ENCODE measurements at places on chromosomes 16 and 17. TPM values are rescaled to one million over a fixed set of nuclear protein-coding genes. Genes with fewer than 3 reads are reported as not detected.
A peak's percentile ranks its signal among the peaks of the same experiment; 100 is the strongest.

DNA sequence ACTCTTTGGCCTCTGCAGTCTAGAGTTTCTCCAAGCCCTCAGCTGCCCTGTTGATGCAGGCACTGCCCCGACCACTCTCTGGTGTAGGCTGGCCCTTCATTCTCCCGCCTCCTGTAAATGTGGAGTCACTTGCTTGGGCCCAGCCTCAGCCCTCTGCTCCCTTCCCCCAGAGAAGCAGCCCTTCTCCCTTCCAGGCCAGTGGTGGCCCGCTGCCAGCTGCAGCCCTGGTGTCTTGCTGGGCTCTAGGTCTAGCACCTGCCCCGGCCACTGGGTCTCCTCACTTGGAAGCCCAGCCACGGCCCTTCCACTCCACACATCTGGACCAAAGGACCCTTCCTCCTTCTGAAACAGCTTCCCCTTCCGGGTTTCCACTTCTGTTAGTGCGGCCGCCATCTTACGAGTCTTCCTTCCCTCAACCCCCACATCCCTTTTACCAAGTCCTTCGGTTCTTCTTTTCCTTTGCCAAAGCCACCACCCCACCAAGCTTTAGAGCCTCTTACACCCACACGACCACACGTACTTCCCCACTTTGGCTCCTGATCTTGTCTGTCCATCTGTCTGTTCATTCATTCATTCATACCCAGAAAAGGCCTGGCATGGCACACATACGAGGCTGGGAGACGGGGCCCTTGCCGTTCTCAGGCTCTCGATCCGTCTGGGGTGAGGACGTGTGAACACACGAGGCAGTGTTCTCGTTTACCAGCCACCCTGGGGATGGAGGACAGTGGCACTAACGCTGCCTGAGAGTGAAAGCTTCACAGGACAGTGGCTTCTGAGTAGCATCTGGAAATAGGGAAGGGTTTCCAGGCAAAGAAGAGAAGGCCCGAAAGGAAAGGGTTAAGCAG is 68.0 kb downstream of the ABR start:
- no peak for DNase-seq

GRCh38 chr17:37133136-37133535 is 184.4 kb downstream of the AATF start:
- DNase-seq = no peak

DNA sequence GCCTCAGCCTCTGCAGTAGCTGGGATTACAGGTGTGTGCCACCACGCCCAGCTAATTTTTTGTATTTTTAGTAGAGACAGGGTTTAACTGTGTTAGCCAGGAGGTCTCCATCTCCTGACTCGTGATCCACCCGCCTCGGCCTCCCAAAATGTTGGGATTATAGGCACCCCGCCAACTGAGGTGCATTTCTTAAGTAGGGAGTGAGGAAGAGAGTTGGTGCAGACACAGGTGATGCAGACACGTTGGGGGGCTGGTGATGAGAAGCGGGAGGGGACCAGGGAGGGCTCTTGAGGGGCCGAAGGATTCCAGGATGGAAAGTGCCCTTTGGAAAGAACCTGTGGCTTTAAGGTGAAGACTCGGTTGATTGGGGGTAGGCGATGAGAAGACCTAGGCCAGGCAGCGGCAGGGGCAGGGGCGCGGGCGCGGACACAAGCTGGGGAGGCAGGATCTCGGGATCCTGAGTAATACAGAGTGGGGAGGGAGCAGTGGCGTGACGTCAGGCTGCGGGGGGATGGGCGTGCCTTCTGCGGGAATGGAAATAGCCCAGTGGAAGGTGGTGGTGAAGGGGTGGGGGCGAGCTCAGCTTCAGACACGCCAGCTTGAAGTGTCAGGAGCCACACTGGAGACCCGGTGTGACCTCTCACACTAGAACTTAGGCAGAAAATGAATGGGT is 2.5 kb upstream of the ATP6V0C start:
- DNase-seq = peak; percentile 33

DNA sequence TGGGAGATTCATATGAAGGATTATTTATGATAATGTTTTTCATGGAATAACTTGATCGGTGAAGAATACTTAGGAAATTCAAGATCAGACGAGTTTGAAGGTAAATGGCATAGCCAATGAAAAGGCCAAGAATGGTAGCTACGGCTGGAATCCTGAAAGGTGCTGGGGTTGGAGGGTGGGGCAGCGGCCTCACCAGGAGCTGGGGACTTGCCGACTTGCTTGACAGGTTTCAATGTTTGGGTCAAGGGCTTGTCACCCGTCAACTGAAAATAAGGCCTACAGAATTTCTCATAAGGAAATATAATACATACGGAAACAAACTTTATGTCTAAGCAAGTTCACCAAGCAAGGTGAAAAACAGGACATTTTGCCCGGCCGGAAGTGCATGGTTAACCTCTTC is 9.9 kb downstream of the CRYM start:
- DNase-seq = no peak

DNA sequence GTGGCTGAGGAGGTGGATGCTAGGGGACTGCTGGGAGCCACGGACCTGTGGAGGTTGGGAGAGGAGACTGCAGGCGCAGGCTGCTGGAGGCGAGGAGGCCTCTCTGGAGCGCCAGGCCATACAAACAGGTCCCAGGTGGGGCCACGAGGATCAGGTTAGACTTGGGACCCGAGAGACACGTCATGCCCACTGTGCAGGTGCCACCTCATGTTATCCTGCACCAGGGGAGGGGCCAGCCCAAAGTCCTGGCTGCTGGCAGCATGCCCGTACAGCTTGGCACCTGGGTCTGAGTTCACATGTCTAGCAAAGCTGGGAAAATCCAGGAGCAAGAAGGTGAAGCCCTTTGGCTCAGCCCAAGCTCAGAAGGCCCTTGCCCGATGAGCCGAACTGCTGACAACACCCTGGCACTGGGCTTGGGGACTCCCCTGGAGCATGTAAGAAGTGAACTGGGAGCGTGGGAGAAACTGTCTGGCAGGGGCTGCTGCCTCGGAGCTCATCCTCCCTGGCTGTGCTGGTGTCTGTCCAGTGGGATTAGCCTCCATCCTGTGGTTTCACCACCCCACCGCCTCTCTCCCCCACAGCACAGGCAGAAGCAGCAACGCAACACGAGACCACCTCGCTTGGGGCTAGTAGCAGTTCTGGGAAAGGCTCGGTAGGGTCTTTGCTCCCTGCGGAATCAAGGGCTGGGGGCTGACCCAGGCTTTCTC is 5.3 kb downstream of the ARHGDIA start:
- peak; percentile 33 for DNase-seq

DNA sequence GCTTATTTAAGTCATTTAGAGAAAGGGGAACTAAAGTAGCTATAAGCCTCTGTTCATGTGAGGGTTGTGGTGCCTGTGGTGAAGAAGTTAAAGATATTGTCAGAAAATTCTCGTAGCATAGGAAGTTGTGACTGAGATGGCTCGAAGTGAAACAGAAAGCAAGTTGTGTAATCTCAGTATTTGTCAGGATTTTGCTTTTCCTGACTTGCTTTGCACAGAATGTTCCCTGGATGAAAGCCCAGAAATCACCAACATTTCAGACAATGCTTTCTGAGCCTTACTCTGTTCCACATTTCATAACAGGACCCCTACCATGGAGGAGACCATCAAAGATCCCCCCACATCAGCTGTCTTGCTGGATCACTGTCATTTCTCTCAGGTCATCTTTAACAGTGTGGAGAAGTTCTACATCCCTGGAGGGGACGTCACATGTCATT is 10.6 kb downstream of the CALCOCO2 start:
- DNase-seq = peak; percentile 51

- DNase-seq = peak; percentile 68
Observed at GRCh38 chr16:11639925-11640899, 28.0 kb upstream of the SNN start.

- no peak for DNase-seq
Observed at GRCh38 chr17:17107281-17107680, 65.0 kb downstream of the MPRIP start.

GRCh38 chr16:64717871-64718270 is 404.0 kb downstream of the CDH11 start:
- DNase-seq = no peak

- DNase-seq = no peak
Observed at GRCh38 chr17:55411463-55411855, 10.2 kb downstream of the MMD start.

DNA sequence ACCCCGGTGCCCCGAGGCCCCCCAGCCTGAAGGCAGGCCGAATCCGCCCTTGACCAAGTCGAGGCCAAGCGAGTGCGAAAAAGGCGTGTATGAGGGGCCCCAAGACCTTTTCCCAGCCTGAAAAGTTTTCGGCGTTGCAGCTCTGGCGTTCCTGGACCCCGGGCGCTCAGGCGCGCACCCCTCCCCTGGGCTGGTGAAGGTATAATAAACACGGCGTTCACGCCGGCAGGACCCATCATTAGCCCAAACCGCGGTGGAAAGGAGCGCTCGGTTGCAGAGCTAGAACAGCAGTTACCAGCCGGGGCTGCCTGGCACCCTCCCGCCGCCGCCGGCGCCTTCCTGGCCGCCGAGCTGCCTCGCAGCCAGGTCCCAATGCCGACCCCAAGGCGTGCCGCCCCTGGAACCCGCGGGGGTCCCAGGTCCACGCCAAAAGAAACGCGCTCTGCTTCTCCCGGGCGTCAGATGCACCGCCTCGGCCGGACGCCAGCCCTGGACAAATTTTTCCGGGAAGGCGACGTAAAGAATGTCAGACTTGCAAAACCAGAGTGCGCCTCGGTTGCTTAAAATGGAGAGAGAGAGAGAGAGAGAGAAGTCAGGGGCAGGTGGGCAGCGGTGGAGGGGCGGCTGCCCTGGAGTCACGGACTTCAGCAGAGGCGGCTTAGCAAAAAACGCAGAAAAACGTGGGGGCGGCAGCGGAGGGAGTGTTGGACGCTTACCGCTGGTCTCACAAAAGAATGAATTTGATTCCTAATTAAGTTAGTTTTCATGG is 11.5 kb upstream of the FOXF1 start:
- no peak for DNase-seq

- no peak for DNase-seq
Observed at GRCh38 chr17:36089888-36090836, at the start of gene CCL3. Gene CCL3 (minus strand): TSS chr17:36090143. CDS start chr17:36090058, 85 bp downstream.

DNA sequence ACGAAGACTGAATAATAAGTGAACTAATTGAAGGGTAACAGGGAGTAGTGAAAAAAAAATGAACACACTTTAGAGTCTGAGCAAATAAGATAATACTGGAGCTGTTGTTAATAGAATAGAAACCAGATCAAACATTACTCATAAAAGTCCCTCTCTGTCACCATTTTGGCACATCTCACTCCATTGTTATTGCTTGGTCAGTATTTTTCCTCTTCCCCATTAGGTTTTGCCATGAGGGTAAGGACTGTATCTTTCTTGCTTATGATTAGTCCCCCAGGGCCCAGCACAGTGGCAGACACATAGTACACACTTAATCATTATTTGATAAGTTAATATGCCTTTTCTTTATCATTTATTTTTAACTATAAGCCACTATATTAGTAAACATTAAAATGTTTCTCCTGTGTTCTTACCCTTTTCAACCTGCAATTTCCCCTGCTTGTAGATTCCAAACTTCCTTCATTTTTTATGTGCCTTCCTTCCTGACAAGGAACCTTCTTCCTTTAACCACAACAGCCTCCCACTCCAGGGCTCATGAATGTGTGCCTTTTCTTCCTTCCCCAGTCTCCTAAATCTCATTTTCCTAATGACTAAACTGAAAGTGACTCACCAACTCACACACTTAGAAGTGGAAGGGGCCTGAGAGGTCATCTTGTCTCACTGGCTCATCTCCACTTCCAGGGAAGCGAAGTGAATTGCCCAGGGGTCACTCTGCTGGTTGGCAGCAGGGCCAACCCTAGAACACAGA is 88.2 kb upstream of the HAS3 start:
- DNase-seq = peak; percentile 79

DNA sequence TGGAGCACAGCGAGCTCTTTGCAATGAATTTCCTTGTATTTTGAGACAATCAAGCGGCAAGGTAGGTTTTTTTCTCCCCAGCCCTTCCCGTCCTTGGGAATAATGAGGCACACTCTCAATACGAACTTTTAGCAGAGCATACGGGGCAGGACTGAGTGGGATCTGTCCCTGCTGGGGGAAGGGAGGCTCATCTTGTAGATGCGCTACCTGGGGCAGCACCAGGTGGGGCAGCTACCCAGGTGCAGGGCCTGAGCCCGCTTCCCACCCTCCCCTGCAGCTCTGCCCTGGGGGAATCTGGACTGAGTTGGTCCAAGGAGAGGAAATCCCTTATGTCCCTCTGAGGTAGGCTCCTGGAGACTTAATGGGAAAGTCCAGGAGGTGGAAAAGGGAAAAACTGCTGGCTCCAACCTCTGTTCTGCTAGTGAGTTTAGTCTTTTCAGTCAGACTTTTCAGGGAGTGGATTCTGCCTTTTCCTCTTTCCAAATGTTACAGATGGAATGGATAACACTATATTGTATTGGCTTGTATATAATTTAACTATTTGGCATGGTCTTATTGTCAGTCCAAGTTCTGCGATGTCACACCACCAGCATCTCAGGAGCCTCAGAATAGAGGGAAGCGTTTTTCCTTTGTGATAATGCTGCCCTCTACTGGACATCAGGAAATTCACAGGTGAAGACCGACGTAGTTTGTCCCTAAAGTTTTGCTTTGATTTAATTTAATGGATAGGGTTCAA is 9.6 kb upstream of the CES1 start:
- DNase-seq = peak; percentile 18

DNA sequence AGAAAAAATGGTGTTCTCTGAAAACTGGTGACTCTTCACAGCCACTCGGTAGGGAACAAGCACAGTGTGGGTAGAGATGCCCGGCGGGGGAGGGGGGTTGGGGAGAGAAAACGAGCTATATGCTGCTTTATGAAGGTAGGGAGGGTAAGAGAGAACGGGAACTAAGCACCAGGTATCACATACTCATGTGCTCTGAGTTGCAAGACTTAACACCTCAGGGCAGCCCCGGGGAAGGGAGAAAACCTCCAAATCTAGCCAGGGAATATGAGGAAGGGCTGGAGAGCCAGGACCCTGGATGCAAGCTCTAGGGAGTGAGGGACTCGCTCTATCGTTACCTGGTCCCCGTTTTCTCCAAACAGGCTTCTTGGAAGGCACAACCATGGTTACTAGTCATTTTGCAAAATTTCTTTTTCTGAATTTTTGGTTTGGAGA is 35.3 kb downstream of the HIC1 start:
- no peak for DNase-seq

DNA sequence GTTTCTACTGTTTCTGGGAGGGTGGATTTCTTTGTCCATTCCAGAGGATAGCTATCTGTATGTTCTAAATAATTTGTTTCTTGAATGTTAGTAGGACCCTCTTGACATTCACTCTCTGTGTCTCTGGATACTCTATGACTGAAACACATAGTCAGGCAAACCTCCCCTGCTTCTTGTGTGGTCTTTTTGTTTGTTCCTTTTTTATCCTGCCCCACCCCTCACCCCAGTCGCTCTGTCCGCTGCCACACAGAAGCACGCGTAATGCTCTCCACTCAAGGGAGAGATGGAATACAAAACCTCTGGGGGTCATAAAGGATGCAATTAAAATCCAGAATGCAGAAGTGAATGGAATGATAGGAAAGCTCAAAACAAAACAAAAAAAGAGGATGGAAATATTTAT is 253.1 kb downstream of the RBFOX1 start:
- no peak for DNase-seq

GRCh38 chr16:83393196-83393981 is 414.4 kb upstream of the HSBP1 start:
- peak; percentile 64 for DNase-seq

GRCh38 chr16:86158688-86159360 is 259.9 kb downstream of the IRF8 start:
- DNase-seq = no peak

The DNASE1L2 gene
- total RNA-seq = 0.26 TPM

The NPIPB13 gene
- total RNA-seq = 1.6 TPM

The GPRC5B gene
- total RNA-seq = 39.3 TPM

The TXNDC17 gene
- 74.2 TPM for total RNA-seq

The FBXW10 gene
- not detected for total RNA-seq

The FGF11 gene
- 0.13 TPM for total RNA-seq

The HNF1B gene
- total RNA-seq = not detected

The HSD3B7 gene
- total RNA-seq = 24.7 TPM

The KRT39 gene
- total RNA-seq = not detected

The WSB1 gene
- total RNA-seq = 821 TPM

Measured in dermis microvascular lymphatic vessel endothelial cell (primary cell).